ENCODE measurements at places on chromosomes 7 and 10. TPM values are rescaled to one million over a fixed set of nuclear protein-coding genes. Genes with fewer than 3 reads are reported as not detected.

Gene SVOPL
- total RNA-seq: 1.5 TPM

GRCh38 chr10:92573091-92573797 is 649 bp downstream of the IDE start:
- peaks cover 3% of the 10 kb centered on the region for H3K4me1 ChIP-seq
- no peaks in the 10 kb centered on the region for H3K36me3 ChIP-seq
- no peaks in the 10 kb centered on the region for H3K27me3 ChIP-seq
- DNase-seq: peak; percentile 40
- peak overlapping the region; percentile 81 for H3K4me3 ChIP-seq

Gene FRAT1
- 4.0 TPM for total RNA-seq

DNA sequence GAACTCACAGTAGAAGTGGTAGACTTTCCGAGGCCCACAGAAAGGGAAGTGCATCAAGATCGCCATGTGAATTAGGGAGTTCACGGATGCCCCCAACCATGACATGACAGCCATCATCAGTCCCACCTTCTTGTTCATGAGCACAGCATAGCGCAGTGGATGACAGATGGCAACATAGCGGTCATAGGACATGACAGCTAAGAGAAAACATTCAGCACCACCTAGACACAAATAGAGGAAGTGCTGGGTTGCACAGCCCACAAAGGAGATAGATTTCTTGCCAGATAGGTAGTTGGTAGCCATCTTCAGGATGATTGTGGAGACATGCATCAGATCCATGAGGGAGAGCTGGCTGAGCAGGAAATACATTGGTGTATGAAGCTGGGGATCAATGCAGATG is 342 bp downstream of the OR2AE1 start:
- no peak overlapping the region for H3K4me3 ChIP-seq
- no peak for DNase-seq
- no peaks in the 10 kb centered on the region for H3K36me3 ChIP-seq
- H3K4me1 ChIP-seq: no peaks in the 10 kb centered on the region
- no peak overlapping the region for H3K27ac ChIP-seq
- H3K27me3 ChIP-seq: no peaks in the 10 kb centered on the region

DNA sequence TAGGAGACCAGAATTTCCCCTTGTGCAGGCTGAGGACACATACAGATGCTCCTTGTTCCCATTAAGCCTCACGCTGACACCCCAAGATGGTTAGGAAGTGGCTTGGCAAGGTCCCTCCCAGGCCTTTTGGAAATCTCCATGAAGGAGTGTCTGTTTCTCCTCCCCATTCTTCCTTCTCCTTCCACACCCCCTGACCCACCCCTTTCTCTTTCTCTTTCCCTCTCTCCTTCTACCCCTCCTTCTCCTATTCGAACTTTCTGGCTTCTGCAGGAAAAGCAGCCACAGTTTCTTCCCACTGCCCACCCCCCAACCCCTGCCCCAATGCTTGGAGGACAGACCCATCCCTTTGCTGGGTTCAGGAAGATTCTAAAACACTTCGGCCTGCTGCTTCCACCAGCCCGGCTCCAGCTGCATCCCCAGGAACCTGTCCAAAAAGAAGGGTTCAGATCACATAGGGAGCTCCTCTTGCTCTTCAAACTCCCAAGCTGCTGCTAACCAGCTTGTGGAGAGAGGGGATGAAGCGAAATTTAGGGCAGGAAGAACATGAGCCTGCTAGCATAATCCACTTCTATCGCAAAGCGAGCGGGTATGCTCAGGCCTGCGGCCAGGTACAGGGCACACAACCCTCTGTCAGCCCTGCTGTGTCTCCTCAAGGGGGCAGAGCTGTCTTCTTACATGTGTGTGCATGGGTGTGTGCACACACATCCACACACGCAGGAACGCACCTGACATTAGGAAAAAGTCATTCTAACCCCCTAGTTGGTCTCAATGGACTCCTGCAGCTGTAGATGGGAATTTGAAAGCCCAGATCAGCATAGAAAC is 80.4 kb downstream of the PPP1R3C start:
- H3K27me3 ChIP-seq: no peaks in the 10 kb centered on the region
- no peak overlapping the region for H3K4me3 ChIP-seq
- H3K36me3 ChIP-seq: no peaks in the 10 kb centered on the region
- H3K4me1 ChIP-seq: peaks cover 1% of the 10 kb centered on the region
- DNase-seq: peak; percentile 40
- H3K27ac ChIP-seq: no peak overlapping the region

DNA sequence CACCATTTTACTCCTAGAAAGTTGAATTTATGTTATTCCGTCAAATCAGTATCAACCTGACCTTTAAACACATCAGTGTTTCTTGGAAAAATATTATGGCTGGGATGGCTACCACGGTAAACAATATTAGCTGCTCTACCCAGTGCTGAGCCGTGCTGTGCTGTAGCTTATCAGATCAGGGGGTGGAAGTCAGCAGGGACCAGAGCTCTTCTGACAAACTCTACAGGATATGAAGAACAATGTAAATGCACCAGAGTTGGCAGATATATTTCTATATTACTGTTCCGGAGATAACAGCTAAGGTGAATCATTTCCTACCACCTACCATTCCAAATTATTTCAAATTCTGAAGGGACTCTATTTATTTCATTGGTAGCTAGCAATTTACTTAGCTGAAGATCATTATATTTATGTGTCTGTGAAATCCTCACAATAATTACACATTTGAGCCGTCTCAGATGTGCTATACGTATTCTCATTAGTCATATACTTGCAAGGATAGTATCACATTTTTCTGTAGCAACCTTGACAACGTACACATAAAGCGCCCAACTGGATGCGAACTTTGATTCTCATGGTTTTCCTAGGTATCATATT is 76.5 kb downstream of the TEX36 start:
- no peaks in the 10 kb centered on the region for H3K27me3 ChIP-seq
- no peaks in the 10 kb centered on the region for H3K36me3 ChIP-seq
- H3K4me1 ChIP-seq: no peaks in the 10 kb centered on the region
- H3K4me3 ChIP-seq: no peak overlapping the region
- H3K27ac ChIP-seq: no peak overlapping the region

Gene TACR2
- 0.28 TPM for total RNA-seq

Gene ALOX5
- total RNA-seq: 21.5 TPM

Gene CLDN3
- total RNA-seq: 43.8 TPM

Gene CALHM3
- total RNA-seq: not detected

GRCh38 chr7:36131026-36131425 is 22.0 kb upstream of the EEPD1 start:
- no peaks in the 10 kb centered on the region for H3K27me3 ChIP-seq
- H3K27ac ChIP-seq: peak overlapping the region; percentile 44
- DNase-seq: no peak
- H3K4me1 ChIP-seq: peaks cover 4% of the 10 kb centered on the region
- H3K4me3 ChIP-seq: no peak overlapping the region

DNA sequence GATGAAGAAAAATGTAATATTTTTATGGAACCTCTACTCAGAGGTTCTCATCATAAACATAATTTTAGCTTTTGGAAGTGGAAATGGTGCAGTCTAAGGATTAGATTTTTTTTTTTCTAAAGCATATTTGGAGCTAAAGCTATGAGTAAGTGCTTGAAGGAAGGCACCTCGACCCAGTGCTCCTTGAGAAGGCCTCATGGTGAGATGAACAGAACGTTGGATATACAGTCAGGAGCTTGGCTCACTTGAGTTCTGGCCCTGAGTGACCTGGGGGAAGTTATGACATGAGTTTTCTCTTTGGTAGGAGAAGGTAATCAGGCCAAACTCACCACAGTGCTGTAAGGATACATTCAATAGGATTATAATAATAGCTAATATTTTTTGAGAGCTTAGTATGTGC is 163.3 kb downstream of the JCAD start:
- H3K4me1 ChIP-seq: no peaks in the 10 kb centered on the region
- no peaks in the 10 kb centered on the region for H3K27me3 ChIP-seq
- H3K27ac ChIP-seq: no peak overlapping the region
- H3K36me3 ChIP-seq: no peaks in the 10 kb centered on the region
- no peak for DNase-seq
- no peak overlapping the region for H3K4me3 ChIP-seq

- H3K4me1 ChIP-seq: no peaks in the 10 kb centered on the region
- no peaks in the 10 kb centered on the region for H3K27me3 ChIP-seq
- H3K4me3 ChIP-seq: no peak overlapping the region
- H3K36me3 ChIP-seq: no peaks in the 10 kb centered on the region
These were observed 257.2 kb downstream of the TWIST1 start for GRCh38 chr7:18860221-18860620.

DNA sequence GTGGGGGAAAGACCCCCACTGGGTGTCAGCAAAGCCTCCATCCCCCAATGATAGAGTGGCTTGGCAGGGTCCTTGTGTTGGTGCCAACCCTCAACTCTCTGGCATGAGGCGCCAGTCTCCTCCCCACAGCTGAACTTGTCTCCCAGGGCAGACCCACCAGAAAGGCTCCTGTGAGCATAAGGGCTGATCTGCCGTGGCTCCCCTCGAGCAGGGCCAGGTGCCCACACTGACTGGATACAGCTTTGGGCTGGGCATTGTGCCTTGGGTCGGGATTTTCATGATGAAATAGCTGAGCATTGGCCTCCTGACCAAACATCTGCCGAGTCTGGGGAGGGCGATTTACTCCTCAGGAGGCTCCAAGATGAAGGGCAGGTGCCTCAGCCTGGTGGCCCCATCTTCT is 68.1 kb upstream of the NPTX2 start:
- H3K4me3 ChIP-seq: no peak overlapping the region
- no peaks in the 10 kb centered on the region for H3K36me3 ChIP-seq
- no peaks in the 10 kb centered on the region for H3K27me3 ChIP-seq
- DNase-seq: peak; percentile 18
- H3K4me1 ChIP-seq: no peaks in the 10 kb centered on the region
- no peak overlapping the region for H3K27ac ChIP-seq

GRCh38 chr10:3306050-3306449 is 133.5 kb upstream of the PITRM1 start:
- no peaks in the 10 kb centered on the region for H3K4me1 ChIP-seq
- no peaks in the 10 kb centered on the region for H3K36me3 ChIP-seq
- no peaks in the 10 kb centered on the region for H3K27me3 ChIP-seq
- DNase-seq: no peak

Gene PON3
- total RNA-seq: 19.6 TPM

DNA sequence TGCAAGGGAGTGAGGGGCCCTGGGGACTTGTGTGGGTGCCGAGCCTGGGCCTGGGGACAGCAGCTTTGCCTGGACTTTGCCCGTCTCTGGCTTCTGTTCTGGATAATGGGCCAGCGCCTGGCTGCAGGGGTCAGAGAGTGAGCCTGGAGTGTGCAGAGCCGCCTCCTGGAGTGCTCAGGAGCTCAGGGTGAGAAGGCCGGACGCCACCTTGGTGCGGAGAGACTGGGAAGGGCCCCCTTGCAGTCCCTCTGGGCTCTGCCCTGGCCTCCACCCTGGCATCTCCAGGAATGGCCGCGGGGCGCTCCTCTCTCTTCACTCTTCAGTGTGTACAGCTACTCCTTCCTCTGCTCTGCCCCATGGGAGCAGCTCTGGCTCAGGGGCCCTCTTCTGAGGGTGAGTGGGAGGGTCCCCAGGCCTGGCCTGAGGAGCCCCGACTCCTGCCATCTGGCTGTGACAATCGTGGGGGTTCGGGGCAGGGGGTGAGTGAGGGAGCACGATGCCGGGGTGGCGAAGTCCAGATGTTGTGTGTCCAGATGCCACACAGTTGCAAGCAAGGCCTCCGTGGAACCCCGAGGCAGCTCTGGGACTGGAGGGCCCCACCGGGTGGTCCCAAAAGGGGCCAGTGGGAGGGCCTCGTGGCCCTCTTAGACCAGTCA is 187.1 kb downstream of the DNAJB6 start:
- H3K4me3 ChIP-seq: no peak overlapping the region
- no peaks in the 10 kb centered on the region for H3K4me1 ChIP-seq
- H3K27me3 ChIP-seq: no peaks in the 10 kb centered on the region
- H3K36me3 ChIP-seq: no peaks in the 10 kb centered on the region

GRCh38 chr7:67842571-67842970 is 845.9 kb downstream of the TYW1 start:
- no peak overlapping the region for H3K4me3 ChIP-seq
- no peak overlapping the region for H3K27ac ChIP-seq
- H3K36me3 ChIP-seq: no peaks in the 10 kb centered on the region
- no peaks in the 10 kb centered on the region for H3K4me1 ChIP-seq
- no peaks in the 10 kb centered on the region for H3K27me3 ChIP-seq
- DNase-seq: no peak

DNA sequence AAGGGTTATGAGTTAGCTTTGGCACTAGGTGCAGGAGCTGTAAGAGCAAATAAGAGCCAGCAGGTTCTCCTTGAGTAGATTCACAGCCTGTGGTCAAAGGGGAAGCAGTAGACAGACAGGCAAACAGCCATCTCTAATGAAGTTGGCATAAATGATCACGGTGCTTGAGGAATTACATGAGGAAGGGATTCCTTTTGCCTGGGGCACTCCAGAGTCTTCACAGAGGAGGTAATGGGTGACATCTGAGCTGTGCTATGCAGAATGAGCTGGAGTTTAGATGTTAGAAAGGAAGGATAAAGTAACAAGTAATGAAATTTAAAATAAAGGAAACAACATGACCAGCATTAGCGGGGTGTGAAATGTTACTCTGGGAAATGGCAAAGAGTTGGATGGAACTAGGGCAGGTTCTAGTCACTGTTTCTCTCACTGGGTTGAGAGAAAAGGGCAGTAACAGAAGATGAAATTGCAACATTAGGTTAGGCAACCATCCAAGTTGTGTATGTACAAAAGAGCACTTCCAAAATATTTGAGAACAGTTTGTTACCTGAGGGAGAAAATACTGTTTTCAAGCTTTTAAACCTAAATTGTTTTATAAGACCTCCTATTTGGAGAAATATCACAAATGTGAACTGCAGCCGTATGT is 613.8 kb downstream of the PHTF2 start:
- no peaks in the 10 kb centered on the region for H3K27me3 ChIP-seq
- no peaks in the 10 kb centered on the region for H3K36me3 ChIP-seq
- H3K4me1 ChIP-seq: no peaks in the 10 kb centered on the region
- DNase-seq: no peak
- H3K27ac ChIP-seq: no peak overlapping the region
- H3K4me3 ChIP-seq: no peak overlapping the region

Gene MMD2
- not detected for total RNA-seq

DNA sequence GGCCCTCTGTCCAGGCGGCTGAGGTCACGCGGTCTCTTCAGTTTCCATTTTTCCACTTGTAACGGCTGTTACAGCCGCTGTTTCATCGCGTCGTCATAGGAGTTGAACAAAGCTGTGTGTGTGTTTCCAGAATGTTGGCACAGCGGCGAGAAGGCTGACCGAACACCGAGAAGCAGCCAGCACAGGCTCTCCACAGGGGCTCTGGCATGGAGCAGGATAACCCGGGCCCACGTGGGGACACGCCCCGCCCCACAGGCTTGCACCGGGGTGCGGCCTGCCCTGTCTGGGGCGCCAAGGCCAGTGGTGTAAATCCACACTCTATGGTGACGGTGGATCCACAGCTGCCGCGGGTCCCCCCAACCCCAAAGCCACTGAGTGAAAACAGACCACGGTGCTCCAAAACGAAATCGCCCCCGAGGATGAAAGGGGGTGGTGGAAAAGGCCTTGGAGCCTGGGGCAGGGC is 448.2 kb downstream of the DNAJB6 start:
- H3K4me3 ChIP-seq: no peak overlapping the region
- no peak for DNase-seq
- no peak overlapping the region for H3K27ac ChIP-seq
- no peaks in the 10 kb centered on the region for H3K27me3 ChIP-seq
- no peaks in the 10 kb centered on the region for H3K36me3 ChIP-seq

GRCh38 chr7:150405584-150406311 is 26.6 kb downstream of the ZNF775 start:
- no peaks in the 10 kb centered on the region for H3K36me3 ChIP-seq
- H3K27me3 ChIP-seq: no peaks in the 10 kb centered on the region
- DNase-seq: peak; percentile 75
- peak overlapping the region; percentile 93 for H3K27ac ChIP-seq
- peak overlapping the region; percentile 62 for H3K4me3 ChIP-seq

Data from lung (tissue), 17 donors.